ENCODE measurements at places on chromosomes 2 and 18.

DNA sequence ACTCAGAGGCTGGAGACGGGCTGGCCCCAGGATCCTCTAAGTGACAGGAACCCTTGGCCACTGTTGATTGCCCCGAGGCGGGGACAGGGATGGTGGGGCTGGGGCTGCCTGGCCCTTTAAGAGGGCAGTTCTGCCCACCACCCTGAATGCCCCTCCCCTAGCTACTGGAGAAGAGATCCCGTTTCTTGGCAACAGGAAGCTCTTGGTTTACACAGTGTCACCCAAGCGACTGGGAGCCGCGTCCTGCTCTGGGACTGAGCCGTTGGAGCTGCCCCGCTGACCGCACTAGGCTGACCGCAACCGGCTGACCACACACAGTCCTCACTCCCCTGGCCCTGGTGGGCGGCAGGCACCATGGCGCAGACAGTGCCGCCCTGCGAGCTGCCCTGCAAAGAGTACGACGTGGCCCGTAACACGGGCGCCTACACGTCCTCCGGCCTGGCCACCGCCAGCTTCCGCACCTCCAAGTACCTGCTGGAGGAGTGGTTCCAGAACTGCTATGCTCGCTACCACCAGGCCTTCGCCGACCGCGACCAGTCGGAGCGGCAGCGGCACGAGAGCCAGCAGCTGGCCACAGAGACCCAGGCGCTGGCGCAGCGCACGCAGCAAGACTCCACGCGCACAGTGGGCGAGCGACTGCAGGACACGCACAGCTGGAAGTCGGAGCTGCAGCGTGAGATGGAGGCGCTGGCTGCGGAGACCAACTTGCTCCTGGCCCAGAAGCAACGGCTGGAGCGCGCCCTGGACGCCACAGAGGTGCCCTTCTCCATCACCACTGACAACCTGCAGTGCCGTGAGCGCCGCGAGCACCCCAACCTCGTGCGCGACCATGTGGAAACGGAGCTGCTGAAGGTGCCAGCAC, at the start of gene TEKT4:
Gene TEKT4 (plus strand): TSS at position 205 of the 862 bp plus-strand sequence. CDS start 150 bp downstream, at position 355.
- DNase-seq: no peak

- DNase-seq: no peak
Measured at GRCh38 chr2:128275498-128276045, 43.1 kb downstream of the HS6ST1 start.

GRCh38 chr2:177998006-177998405, 74.6 kb downstream of the PDE11A start:
- DNase-seq: no peak

GRCh38 chr2:219823574-219823973, 196.1 kb downstream of the SLC4A3 start:
- DNase-seq: no peak

DNA sequence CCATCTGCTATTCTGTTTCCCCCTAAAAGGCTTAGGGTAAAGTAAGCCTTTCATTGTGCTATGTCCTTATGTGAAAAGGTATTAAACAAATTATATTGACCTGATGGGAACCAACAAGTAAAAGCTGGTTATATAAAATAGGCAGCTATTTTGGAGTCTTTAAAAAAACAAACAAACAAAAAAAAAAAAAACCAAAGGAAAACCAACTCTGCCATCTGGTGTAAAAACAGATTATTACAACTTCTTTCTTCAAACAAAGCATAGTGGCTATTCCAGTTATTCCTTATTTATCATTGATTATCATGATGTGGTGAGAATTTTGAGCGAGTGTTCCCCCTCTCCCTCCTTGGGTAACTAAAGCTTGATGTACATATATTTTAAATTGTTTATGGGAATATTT, 122.3 kb upstream of the FHL2 start:
- DNase-seq: no peak

- DNase-seq: no peak
Measured at GRCh38 chr2:40259900-40260299, 192.0 kb downstream of the SLC8A1 start.

Measured in memory B cell (primary cell).